Astrocyte of the spinal cord (primary cell): ENCODE measurements at places on chromosomes 2 and 18.

GRCh38 chr18:36450264-36450663 lies 152.8 kb downstream of the FHOD3 start:
- DNase-seq: no peak

GRCh38 chr18:73381699-73382036 lies 513.9 kb upstream of the NETO1 start:
- DNase-seq: no peak

- no peak for DNase-seq
Measured at GRCh38 chr18:76824145-76824676, 1.9 kb downstream of the ZNF236 start.

GRCh38 chr2:78521938-78522337 lies 503.6 kb upstream of the REG3G start:
- no peak for DNase-seq

DNA sequence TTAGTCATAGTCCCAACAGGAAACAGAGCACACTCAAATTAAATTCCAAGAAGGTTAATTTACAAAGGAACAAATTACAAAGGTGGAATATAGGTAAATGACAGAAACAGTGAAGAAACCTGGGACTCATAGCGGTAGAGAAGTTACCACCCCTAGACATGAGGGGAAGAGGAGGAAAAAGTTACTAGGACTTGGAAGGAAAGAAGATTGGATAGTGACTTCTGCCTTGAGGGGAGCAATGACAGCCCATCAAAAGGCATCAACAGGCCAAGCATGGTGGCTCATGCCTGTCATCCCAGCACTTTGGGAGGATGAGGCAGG lies 2.4 kb upstream of the PDE11A start:
- DNase-seq: no peak

GRCh38 chr18:28124131-28125029 lies 52.5 kb downstream of the CDH2 start:
- DNase-seq: peak; percentile 64

GRCh38 chr2:177547122-177547521 lies 154.5 kb downstream of the AGPS start:
- DNase-seq: no peak

GRCh38 chr2:100882645-100883613 lies 63.0 kb downstream of the NPAS2 start:
- peak; percentile 42 for DNase-seq

- DNase-seq: no peak
Measured at GRCh38 chr2:53508667-53509066, 258.9 kb upstream of the CHAC2 start.

DNA sequence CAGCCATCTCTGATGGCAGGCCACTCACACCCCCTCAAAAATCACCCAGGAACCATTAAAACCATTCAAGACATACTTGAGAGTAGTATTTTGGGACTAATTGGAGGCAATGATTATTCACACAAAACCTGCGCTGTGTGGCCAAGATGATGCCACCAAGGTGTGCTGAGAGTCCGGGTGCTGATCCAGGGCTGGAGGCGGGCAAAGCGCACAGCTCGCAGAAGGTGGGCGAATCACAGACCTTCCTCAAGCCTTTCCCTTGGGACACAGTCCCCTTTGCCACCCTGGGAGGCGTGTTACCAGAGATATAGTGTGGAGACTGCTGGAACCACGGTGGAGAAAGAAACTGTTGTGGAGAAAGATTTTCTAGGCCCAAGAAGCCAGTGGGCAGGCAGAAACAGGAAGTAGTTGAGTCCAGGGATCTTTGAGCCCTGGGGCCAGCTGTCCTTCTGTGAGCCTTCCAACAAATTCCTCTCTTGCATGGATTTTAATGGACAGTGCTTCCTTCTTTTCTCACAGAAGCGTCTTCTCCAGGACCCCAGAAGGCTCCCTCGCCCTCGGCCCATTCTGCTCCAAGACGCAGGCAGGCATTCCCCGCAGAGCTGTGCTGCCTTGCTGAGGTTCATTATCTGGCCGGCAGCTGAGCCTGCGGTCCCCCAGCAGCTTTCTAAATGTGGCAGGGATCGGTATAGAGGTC lies 8.0 kb downstream of the COPS9 start:
- no peak for DNase-seq

DNA sequence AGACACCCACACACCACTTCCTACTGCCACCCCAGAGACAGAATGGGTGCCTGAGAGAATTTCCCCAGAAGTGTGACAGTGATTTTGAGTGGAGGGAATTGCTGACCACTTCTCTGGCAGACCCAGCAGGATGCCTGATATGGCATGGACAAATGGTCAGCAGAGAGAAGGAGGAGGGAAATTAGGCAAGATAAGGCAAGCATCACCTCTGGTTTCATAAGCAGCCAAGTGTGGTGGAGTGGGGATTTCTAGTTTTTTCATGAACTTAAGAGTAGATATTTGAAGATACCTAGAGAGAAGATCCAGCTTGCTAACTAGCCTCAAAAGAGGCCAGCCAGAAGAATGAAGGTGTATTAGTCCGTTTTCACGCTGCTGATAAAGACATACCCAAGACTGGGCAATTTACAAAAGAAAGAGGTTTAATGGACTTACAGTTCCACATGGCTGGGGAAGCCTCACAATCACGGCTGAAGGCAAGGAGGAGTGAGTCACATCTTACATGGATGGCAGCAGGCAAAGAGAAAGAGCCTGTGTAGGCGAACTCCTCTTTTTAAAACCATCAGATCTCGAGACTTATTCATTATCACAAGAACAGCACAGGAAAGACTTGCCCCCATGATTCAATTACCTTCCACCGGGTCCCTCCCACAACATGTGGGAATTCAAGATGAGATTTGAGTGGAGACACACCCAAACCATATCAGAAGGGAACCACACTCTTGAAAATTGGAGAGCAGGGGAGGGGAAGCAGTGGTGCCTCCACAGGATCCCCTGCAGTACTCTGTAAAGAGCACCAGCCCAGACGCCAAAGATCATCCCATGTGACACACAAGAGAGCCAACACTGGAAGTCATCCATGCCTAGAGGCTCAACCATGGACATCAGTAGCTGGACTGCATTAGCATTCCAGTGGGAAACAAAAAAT lies 64.2 kb downstream of the RBM43 start:
- DNase-seq: no peak

DNA sequence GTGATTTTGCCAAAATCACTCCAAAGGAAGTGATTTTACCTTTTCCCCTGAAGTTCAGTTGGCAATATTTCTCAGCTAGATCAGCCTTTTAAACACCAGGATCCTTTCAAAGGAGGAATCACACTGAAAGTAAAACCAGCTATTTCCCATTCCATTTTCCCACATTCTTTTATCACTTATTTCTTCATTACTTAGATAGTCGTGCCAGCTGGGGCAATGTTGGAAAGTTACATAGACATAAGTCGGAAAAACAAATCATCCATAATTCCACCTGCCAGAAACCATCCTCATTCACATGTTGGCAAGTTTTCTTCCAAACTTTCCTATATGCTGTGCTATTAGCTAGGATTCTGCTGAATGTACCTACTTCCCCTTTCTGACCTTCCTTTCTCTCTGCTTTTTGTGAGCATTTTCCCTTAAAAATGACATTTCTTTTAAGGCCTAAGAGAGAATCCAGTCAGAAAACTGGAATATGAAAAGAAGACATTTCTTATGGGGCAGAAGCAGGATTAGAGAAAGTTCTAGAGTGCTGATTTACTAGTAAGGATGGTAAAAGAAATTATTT lies 170.0 kb upstream of the STK17B start:
- no peak for DNase-seq

GRCh38 chr2:145845207-145845894 lies 1325.4 kb upstream of the ZEB2 start:
- DNase-seq: no peak

- no peak for DNase-seq
Measured at GRCh38 chr2:111161971-111162370, 41.3 kb downstream of the BCL2L11 start.

DNA sequence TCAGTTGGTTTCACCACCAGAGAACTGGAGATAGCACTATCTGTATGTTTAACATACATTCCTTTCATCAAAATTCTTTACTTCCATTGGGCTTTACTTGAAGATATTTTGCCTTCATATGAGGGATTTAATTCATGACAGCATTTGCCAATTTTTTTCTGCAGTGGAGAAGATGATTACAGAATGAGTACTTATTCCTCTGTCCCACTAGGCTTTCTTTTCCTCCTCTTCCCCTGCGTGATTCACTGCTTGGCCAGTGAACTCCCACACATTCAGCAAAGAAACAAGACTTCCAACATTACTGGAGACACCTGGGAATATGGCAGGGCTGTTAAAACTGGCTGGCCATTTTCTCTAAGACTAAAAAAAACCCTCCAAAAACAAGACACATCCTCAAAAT lies 425.8 kb upstream of the KCNH7 start:
- DNase-seq: peak; percentile 32

GRCh38 chr2:217906798-217907197 lies 96.0 kb downstream of the TNS1 start:
- no peak for DNase-seq

- no peak for DNase-seq
Measured at GRCh38 chr2:214310319-214310718, 100.5 kb upstream of the VWC2L start.

DNA sequence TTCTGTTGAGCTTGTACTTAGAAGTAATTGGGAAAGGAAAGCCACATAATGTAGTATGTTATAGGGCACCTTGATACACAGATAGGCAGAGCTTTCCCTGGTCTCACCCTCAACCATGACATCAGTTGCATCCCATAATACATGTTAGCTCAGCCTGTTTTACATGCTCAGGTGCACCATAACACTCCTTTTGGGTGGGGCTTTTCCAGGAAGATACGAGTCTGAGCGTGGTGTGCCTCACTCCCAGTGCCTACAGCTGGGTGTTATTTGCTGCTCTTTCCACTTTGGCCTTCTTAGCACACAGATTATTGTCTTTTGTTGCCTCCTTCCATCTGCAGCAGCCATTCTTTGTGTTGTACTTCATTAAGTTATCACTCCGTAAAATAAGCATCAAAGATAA lies 11.9 kb downstream of the TTC39C start:
- no peak for DNase-seq

DNA sequence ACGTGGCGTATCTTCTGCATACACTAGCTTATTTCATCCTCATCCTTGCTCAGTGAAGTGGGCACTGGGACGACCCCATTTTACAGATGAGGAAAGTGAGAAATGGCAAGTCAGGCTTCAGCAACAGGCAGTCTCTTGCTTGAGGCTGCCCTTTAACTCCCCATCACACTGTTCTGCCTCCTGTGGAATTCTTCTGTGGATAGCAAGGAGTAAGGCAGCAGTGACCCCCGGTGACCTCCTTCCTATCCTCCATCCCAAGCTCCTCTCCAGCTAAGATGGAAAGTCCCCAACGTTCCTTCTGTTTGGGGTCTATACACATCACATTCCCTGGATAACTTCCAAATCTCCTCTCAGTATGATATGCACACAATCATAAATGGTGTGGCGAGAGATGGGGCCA lies 10.5 kb downstream of the ANKRD29 start:
- DNase-seq: no peak

- DNase-seq: no peak
Measured at GRCh38 chr2:70188460-70188859, 2.4 kb downstream of the C2orf42 start.
